ENCODE measurements at places on chromosomes 7 and 10.

GRCh38 chr10:80908611-80909010, 370.9 kb downstream of the SH2D4B start:
- no peak for DNase-seq

GRCh38 chr10:499991-500390, 189.5 kb downstream of the DIP2C start:
- DNase-seq = no peak

DNA sequence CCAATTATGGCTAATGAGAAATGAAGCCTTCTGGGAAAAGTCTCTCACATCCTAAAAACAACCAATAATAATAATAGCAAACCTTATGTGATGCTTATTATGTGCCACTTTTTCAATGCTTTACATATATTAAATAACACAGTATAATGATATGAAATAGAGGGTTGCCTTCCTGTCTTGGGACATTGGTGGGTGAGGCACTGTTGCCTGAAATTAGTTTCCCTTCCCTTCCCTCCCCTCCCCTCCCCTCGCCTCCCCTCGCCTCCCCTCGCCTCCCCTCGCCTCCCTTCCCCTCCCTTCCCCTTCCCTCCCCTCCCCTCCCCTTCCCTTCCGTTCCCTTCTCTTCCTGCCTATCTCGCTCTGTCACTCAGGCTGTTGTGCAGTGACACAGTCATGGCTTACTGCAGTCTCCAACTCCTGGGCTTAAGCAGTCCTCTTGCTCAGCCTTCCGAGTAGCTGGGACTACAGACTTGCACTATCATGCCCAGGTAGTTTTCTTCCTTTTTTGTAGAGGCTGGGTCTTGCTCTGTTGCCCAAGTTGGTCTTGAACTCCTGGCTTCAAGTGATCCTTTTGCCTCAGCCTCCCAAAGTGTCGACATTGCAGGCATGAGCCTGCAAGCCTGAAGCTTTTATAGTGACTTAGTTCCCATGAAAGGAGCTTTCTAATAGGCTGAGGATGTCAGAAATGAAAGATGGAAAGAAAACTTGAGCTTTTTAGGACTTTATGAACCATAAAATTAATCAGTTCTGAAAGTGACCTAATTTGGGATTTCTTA, 47.9 kb downstream of the PHTF2 start:
- DNase-seq = no peak

DNA sequence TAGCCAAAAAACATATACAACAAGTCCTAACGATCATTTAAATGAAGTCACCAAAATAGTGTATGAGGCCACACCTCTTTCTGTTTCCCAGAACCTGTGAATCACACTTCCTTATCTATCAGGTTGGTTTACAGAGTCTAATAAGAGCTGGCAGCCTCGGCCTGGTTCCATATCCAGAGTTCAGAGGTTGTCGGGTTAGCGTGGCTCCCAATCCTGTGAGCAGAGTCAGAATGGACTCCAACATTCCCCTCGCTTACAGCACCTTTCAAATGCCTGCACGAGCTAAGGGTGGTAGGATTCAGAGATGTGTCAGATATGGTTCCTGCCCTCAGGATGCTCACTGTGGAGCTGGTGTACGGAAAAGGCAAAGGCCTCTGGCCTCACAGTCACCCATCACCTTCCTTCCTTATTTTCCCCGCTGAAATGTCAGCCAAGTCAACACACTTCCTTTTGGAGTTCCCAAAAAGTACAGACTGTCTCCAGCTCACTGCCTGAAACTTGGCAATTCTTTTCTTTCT, 6.0 kb downstream of the IL15RA start:
- no peak for DNase-seq

DNA sequence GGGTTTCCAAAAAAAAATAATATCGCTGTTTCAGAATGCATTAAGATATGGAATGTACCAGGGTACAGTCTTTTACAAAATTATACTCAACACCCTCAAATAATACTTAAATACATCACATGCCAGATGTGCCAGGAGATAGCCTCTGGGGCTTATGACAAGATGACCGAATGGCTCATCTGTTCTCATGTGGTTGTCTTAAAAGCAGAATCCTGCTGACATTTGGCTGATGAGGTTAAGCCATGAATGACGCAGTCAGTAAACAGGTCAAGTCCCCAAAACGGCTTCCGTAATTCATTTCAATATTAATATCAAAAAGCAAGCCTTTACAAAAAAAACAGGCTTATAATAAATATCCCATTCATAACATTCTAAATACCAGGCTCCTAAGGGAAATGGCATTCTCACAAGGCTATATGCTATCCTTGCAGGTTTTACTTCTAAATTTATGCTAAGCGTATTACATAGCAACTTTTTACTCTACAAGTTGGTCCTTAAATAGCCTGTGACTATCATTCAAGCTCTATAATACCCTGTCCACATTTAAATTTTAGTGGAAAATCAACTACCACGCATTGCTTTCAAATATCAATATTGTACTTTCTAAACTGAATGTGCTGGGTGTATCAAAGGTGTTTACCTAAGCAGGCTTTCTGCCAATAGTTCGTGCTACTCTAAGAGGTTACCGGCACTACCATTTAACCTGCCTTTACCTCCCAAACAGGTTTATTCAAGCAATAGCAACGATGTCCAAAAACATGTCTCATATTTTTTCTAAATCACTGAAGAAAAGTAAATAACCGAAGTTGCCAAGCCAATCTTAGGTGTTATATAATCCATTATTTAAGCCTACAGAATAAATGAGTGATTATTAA, 15.6 kb downstream of the SMURF1 start:
- DNase-seq = no peak

- peak; percentile 43 for DNase-seq
These were observed 153.8 kb downstream of the COBL start for GRCh38 chr7:51162724-51163329.

GRCh38 chr10:18261768-18262231, 121.6 kb downstream of the CACNB2 start:
- DNase-seq = no peak

GRCh38 chr7:99372275-99373090, 2.0 kb upstream of the ARPC1B start:
- DNase-seq = no peak

- no peak for DNase-seq
These were observed 235.7 kb downstream of the AGMO start for GRCh38 chr7:15326044-15326644.

DNA sequence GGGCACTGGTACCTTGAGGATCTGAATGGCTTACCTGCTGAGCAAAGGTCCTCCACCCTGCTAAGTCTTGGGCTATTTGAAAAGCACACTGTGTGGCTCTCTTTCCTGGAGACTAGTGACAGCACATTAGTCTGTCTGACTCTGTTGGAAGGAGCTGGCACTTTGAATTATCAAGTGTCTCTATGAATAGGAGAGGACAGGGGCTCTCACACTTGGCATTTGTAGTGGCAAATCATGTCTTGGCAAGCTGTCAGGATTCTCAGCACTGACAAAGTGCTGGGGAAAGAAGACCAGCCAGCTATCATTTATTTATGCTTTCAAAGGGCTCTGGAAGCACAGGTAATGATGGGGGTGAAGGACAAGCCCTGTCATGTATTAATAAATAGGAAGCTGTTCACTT, 62.8 kb downstream of the MTPN start:
- DNase-seq = no peak

- no peak for DNase-seq
These were observed 30.2 kb downstream of the MET start for GRCh38 chr7:116702046-116702785.

- no peak for DNase-seq
These were observed 36.8 kb downstream of the CUX1 start for GRCh38 chr7:101854084-101854865.

GRCh38 chr10:110430340-110431273, 67.1 kb upstream of the DUSP5 start:
- no peak for DNase-seq

GRCh38 chr10:30059209-30060107, at the start of gene JCAD:
Gene JCAD, minus strand, starts transcription at chr10:30059586. Its CDS starts 11,774 bp downstream, at chr10:30047812.
- peak; percentile 25 for DNase-seq

- DNase-seq = no peak
These were observed 51.7 kb downstream of the VOPP1 start for GRCh38 chr7:55520426-55521140.
